ENCODE measurements at places on chromosomes 13 and 19.
A peak's percentile ranks its signal among the peaks of the same experiment; 100 is the strongest.

GRCh38 chr13:45954836-45955800, 97.4 kb downstream of the ZC3H13 start:
- DNase-seq: no peak

DNA sequence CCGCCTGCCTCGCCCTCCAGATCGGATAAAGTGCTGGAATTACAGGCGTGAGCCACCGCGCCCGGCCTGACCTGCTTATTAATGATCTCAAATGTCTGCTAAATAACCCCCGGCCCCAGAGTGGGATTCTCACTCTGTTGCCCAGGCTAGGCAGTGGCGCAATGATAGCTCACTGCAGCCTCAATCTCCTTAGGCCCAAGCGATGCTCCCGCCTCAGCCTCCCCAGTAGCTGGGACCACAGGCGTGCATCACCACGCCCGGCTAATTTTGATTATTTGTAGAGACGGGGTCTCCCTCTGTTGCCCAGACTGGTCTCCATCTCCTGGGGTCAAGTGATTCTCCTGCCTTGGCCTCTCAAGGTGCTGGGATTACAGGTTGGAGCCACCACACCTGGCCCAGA, 626 bp upstream of the ATP5F1D start:
- DNase-seq: no peak

DNA sequence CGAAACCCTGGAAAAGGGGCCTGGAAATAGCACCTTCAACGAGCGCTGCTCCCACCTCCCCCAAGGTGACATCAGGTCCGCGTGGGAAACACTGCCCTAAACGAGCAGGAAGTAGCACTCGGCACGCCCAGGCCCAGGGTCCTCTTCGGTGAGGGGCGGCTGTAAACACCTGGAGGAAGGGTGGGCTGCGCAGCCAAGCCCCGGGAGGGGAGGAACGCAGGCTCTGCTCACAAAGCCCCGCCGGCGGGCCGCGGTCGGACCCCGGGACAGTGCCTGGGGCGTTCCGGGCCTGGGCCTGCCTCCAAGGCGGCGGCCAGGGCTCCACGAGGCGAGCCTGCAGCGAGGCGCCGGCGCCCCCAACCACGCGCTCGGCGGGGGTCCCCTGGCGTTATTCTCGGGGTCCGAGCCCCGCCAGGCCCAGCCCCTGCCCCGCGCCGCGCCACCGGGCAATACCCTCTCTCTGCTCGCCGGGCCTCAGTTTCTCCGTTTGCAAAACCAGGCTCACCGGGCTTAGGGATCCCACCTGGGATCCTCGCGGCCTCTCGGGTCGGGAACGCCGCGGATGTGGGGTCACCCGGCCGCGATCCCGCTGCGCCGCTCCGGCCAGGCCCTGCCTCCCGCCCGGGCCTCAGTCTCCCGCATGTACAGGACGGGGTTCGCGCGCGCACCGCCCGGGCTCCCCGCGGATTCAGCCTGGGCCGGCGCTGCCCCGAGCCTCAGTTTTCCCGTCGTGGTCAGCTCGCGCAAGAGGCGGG, 630 bp downstream of the RNF126 start:
- peak; percentile 78 for DNase-seq

DNA sequence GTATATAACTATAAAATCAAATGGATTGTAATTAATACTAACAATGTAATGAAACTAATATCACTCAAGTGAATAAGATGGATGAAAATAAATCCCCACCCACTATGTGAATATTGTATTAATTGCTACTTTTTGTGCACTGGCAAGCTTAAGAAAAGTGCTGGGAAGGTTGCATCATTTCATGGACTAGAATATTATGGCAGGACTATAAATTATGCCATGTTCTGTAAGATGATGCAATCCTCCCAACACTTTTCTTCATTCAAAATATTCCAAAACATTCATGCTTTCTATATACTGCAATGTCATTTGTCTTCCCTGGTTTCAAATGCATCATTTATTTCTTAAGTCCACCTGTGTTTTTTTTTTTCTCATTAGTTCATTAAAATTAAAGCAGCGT, 457.6 kb upstream of the GPC6 start:
- no peak for DNase-seq

DNA sequence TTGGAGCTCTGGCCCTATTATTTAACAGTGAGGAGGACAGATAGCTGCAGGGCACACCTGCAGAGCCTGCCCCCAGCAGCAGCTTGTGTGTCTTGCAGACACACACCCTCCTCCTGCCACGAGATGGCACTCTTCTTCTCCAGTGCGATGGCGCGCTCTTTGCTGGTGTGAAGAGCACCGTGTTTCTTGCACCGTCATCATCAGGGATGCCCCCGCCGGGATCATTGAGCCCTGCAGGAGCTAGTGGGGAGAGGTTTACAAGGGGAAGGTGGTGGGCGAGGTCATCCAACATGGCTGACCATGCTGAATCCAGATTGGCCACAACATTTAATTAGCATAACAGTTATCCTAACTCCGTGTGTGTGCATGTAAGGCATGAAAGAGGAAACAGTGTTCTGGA, 105.6 kb downstream of the RAB20 start:
- DNase-seq: peak; percentile 54

DNA sequence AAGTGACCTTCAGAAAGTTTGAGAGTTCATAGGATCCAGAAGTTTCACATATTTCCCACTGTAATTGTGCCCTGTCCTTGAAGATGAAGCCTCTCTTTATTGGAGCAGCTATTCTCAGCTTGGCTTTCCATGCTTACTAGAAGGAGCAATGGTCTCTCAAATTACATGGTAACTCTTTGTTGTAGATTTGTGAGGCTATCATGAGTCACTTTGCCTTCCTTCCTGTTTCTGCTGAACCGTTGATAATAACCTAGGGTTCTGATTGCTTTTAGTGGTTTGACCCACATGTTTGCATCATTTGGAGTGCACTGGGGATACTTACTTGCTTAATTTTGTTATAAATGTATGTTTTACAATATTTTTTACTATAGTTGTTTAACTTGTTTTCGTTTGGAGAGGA, 772.9 kb upstream of the SLITRK6 start:
- no peak for DNase-seq

DNA sequence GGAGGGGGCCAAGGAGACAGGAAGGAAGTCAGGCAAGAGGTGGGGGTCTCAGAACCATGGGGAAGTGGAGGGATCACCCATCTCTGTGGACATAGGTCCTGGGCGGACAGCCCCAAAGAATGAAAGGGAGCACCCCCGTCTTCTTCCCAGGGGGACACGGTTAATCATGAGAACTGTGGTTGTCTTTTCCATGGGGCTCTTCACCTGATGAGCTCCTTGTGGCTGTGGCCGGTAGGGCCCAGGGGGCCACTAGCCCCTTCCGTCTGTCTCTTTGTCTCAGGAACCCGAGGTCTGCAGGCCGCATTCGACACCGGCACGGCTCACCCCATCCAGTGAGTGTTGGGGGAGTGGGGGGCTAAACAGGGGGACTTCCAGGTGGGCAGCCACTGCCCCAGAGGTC, 8.6 kb downstream of the PLPPR2 start:
- DNase-seq: no peak

- peak; percentile 87 for DNase-seq
Measured at GRCh38 chr13:91398413-91399188, at the start of gene GPC5. Gene GPC5 (plus strand): TSS chr13:91398621.

Data from CD4-positive, alpha-beta T cell treated with Interleukin-10 for 1 hour (primary cell).